ENCODE measurements at places on chromosomes 2 and 18.
A peak's percentile ranks its signal among the peaks of the same experiment; 100 is the strongest.

- no peak for DNase-seq
Observed at GRCh38 chr2:12045864-12046291, 299.4 kb downstream of the LPIN1 start.

GRCh38 chr18:61414086-61414485 is 80.9 kb downstream of the CDH20 start:
- DNase-seq: no peak

- no peak for DNase-seq
Observed at GRCh38 chr2:69012310-69013141, 453 bp upstream of the ANTXR1 start.

- no peak for DNase-seq
Observed at GRCh38 chr2:197081294-197081693, 154.8 kb upstream of the PGAP1 start.

DNA sequence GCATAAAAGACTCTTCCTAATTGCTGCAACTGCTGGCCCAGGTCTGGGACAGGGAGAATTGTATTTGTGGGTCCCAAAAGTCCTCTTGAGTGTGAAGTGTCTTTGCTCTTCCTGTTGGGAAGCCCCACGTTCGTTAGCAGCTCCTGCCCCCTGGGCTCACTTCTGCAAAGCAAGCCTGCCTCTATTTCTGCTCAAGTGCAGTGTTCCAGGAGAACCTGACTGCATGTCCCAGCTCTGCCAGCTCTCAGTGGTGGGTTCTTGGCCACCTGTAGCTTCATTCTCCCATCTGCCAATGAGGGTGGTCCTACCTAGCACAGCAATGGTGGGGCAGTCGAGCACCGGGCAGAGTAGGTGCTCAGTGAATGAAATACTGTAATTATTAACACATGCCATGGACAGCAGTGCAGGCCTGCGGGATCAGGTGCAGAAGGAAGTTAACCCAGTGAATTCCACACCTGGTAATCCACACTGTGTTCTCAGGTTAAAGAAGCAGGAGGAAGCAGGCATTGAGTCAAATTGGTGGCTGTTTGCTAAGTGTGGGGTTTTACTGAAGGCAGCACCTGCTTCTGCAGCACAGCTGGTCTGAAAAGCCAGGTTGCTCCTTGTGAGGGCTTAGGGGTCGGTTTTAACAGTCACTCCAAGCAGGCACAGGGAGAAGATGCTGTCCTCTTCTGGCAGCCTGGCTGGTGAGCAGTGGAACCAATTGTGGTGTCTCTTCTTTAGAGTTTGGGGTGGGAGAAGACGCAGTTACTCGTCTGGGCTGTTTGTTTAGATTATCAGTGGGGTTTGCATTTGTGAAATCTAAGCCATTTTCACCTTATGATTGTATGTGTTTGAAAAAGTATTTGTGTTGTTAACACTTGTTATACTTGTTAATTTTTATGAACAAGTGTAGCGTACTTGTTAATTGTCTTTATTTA is 54.3 kb downstream of the DGKD start:
- DNase-seq: no peak

GRCh38 chr2:195695002-195695631 is 38.1 kb downstream of the SLC39A10 start:
- DNase-seq: no peak

GRCh38 chr2:101463911-101464641 is 10.8 kb downstream of the RFX8 start:
- no peak for DNase-seq

GRCh38 chr2:138956116-138956515 is 175.9 kb upstream of the NXPH2 start:
- peak; percentile 25 for DNase-seq

GRCh38 chr2:209591021-209591420 is 167.2 kb downstream of the MAP2 start:
- DNase-seq: no peak

DNA sequence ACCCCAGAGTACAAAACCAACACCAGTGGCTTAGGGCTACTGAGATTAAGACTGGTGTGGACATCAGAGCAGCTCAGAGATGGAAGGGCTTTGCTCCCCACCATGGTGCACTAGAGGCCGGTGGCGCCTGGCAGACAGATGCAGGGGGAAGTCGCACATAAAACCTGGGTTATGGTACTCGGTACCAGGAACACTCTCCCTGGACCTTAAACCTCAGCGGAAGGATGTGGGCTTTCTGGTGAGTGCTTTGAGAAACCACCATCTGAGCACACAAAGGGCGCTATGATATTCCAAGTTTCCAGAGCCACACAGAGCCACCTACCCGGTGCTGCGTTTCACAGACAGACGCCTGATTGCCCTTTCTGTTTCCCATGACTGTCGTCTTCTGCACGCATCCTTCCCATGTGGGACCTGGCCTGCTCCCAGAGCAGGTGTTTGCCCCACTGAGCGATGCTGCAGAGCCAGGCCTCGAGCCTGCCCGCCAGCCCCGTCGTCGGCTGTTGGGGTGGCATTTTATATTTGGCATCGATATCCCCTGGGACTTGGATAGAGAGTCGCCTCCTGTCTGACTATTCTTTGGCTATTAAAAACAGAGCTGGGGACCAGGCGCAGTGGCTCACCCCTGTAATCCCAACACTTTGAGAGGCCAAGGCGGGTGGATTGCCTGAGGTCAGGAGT is 89.5 kb upstream of the ODC1 start:
- DNase-seq: no peak

GRCh38 chr2:144519934-144520731 is at the start of gene ZEB2:
Gene ZEB2 (minus strand): TSS chr2:144520119. CDS start chr2:144517350, 2,769 bp downstream.
- DNase-seq: peak; percentile 92

DNA sequence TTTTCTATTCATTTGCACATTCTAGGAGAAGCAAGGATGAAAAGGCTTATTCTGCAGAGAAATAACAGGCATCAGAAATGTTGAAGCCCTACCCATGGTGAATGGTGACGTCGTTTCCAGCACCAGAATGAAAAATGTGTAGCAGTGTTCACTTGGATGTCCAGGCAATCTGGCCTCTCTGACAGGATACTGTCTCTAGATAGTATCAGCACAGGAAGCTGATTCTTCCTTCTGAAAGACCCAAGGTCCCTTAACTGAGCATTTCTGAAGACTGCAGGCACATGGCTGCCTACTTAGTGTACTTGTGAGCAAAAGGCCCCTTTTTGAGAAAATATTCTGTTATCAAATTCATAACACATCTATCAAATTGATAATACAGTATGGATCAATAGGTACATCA is 234.1 kb downstream of the XIRP2 start:
- DNase-seq: no peak

Measured in NCI-H446 treated with DMSO at 0.1 percent for 48 hours (cell line).